Sigmoid colon (tissue), 7 donors: ENCODE measurements at places on chromosomes 2 and 18. TPM values are rescaled to one million over a fixed set of nuclear protein-coding genes. Genes with fewer than 3 reads are reported as not detected.

The DSG1 gene
- not detected for polyA plus RNA-seq

The ASPRV1 gene
- 1.2 TPM for polyA plus RNA-seq

DNA sequence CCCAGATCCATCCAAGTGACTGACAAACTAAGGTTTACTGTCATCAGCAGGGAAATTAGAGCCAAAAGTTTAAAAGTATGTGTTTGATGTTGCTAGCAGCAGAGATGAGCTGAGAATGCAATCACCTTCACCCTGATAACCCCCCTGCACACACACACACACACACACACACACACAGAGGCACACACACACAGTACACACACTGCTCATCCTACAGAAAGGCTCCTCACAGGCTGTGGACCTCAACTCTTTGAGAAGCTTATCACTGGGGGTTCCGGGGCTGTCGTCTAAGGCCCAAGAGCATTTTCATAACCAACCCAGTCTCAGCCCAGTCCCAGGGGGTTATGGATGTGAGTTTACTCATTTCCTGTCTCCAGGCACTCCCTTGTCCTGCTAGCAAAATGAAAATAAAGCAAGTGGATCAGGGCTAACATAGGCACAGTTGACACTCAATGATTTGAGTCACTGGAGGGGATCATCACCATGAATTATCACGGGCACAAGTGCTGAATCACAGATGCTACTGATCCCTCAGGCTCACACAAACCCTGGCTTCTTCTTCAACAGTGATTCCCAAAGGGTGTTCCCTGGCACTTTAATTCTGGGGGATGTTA lies 76.6 kb downstream of the ALK start:
- no peak for DNase-seq
- no peaks in the 10 kb centered on the region for H3K4me1 ChIP-seq
- H3K36me3 ChIP-seq, result no peaks in the 10 kb centered on the region
- no peak overlapping the region for H3K27ac ChIP-seq

DNA sequence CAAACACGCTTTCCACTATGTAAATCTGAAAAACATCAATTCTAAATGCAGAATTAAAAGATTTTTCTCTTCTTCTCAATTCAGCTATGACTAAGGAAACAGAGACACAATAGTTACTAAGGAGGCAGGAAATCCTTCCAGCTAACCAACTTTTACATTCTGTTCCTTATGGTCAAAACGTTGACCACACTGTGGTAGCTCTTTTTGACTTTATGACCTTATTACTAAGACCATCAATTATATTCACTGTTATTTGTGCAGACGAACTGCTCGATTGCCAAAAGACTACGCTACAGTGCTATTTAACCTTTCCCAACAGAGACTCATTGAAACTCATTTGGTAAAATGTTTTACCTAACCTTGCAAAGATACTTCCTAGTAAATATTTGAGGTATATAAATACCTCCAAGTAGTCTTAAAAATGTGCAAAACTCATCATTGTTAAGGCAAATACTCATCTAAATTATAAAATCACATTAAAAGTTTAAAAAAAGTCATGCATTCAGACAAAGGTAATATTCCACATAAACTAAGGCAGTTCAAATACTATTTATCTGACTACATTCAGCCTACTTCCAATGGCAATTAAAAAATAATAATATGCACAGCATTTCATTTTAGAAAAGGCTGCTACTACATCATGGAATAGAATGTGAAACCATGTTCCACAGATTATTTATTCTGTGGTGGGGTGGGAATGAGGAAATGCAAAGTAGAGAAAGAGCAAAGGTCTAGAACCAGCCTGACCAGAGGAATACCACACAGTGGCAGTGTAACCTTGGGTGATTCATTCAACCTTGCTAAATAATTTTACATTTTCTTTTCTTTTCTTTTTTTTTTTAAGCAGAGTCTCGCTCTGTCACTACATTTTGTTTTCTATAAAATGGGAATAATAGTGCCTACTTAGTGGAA lies 139.9 kb downstream of the THADA start:
- no peaks in the 10 kb centered on the region for H3K36me3 ChIP-seq
- H3K4me3 ChIP-seq, result no peak overlapping the region
- peaks cover 37% of the 10 kb centered on the region for H3K4me1 ChIP-seq
- DNase-seq, result no peak
- H3K27ac ChIP-seq, result no peak overlapping the region

DNA sequence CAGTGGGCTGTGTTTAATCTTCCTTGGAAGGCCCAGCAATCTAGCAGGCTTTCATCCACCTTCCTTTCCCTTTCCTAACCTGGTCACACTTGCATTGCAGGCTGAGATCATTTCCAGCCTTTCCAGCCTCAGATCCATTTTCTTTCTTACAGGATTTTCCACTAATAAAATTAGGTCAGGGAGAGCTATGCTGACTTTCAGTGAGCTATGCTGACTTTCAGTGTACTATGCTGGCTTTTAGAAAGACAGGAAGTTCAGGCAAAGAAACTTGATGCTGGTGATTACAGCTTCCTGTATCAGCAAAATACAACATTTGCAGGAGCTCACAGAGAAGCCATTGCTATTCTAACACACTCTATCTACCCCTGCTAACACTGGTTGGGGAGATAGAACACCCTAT lies 735.0 kb downstream of the CCDC85A start:
- no peaks in the 10 kb centered on the region for H3K36me3 ChIP-seq
- no peaks in the 10 kb centered on the region for H3K4me1 ChIP-seq
- H3K27ac ChIP-seq, result no peak overlapping the region
- no peak for DNase-seq
- H3K27me3 ChIP-seq, result no peaks in the 10 kb centered on the region

DNA sequence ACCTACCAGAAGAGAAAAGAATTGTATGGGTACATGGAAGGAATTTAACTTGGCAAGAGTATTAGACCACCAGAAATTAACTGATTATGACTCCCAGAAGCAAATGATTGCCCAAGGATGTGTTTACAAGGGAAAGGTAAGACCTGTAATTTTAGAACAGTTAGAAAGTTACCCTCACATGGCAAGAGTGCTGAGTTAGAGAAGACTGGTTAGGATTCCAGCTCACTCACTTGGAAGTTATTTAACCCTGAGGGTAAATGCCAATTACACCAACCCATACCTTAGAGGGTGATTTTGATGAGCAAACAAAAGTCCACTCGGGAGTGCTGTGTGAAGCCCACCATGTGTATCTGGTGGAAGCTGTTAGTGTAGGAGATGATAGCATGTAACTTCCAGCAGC lies 170.2 kb downstream of the TPGS2 start:
- H3K4me1 ChIP-seq, result no peaks in the 10 kb centered on the region
- no peaks in the 10 kb centered on the region for H3K27me3 ChIP-seq
- H3K4me3 ChIP-seq, result no peak overlapping the region
- H3K36me3 ChIP-seq, result no peaks in the 10 kb centered on the region
- H3K27ac ChIP-seq, result no peak overlapping the region

DNA sequence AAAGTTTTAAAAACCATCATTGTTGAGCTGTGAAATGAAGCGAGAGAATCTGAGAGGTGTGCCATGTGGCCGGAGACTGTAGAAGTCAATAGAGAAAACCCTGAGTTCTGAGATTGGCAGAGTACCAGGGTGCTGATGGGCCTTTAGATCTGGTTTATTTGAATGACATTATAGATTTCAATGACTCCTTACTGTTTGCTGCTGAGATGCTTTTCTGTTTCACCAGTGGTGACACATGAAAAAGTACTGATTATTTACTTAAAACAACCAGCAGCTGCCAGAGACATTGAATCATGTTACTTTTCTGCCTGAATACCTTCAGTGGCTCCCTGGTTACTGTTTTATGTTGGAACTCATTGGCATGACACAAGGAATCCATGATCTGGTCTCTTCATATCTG lies 602.7 kb upstream of the ZNF804A start:
- H3K36me3 ChIP-seq, result no peaks in the 10 kb centered on the region
- DNase-seq, result no peak
- no peak overlapping the region for H3K4me3 ChIP-seq
- no peak overlapping the region for H3K27ac ChIP-seq
- H3K4me1 ChIP-seq, result peaks cover 20% of the 10 kb centered on the region

GRCh38 chr18:80067321-80067720 lies 33.1 kb downstream of the RBFA start:
- H3K36me3 ChIP-seq, result no peaks in the 10 kb centered on the region
- H3K4me3 ChIP-seq, result no peak overlapping the region
- H3K4me1 ChIP-seq, result no peaks in the 10 kb centered on the region
- no peak for DNase-seq
- no peak overlapping the region for H3K27ac ChIP-seq
- no peaks in the 10 kb centered on the region for H3K27me3 ChIP-seq

GRCh38 chr2:234025891-234026401 lies 24.6 kb upstream of the SPP2 start:
- peaks cover 15% of the 10 kb centered on the region for H3K27me3 ChIP-seq
- peaks cover 6% of the 10 kb centered on the region for H3K4me1 ChIP-seq
- peak overlapping the region; percentile 42 for H3K4me3 ChIP-seq
- no peak overlapping the region for H3K27ac ChIP-seq
- no peak for DNase-seq
- no peaks in the 10 kb centered on the region for H3K36me3 ChIP-seq

- peaks cover 3% of the 10 kb centered on the region for H3K27me3 ChIP-seq
- H3K4me1 ChIP-seq, result no peaks in the 10 kb centered on the region
- H3K27ac ChIP-seq, result no peak overlapping the region
- DNase-seq, result no peak
- H3K36me3 ChIP-seq, result no peaks in the 10 kb centered on the region
Observed at GRCh38 chr2:63073994-63074393, 23.4 kb downstream of the OTX1 start.

GRCh38 chr2:158191076-158191895 lies 89.6 kb downstream of the UPP2 start:
- H3K4me3 ChIP-seq, result no peak overlapping the region
- no peaks in the 10 kb centered on the region for H3K4me1 ChIP-seq
- H3K36me3 ChIP-seq, result no peaks in the 10 kb centered on the region
- no peak overlapping the region for H3K27ac ChIP-seq

DNA sequence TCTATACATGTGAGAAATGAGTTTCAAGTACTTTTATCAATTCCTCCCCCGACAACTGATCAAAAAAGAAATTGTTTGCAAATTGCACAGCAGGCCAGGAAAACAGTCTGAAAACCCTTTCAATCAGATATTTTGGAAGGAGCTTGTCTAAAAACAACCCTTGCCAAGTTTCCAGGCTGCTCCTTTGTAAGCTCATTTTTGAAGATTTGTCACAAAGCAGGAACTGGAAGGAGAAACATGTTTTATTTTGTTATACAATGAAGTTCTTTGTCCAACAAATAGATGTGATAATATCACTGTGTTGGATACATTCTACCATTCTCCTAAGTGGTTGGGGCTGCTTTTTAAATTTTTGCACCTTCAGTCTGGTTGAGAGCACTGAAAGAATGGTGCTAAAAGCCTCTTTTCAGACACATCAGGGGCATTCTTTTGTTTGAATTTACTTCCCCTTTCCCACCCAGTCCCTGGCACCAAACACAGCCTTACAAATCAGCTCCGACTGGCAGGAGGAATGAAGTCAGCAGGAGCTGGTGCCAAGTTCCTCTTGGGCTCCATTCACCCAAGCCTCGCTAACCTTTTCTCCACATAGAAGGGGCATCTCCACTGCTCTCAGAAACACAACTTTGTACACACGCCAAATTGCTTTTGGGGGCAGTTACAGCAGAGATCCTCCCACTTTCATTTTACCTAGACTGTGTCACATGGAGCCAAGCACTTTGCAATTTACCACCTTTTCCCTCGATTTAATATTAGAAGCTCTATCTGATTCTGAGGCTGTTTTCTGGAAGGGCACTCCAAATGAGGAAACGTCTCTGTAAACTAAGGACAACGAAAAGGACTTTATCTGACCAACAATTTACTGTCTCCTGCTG lies 88.0 kb downstream of the C1D start:
- no peaks in the 10 kb centered on the region for H3K36me3 ChIP-seq
- DNase-seq, result no peak
- H3K27ac ChIP-seq, result no peak overlapping the region

GRCh38 chr2:155424518-155424917 lies 726.0 kb downstream of the KCNJ3 start:
- no peak for DNase-seq
- no peaks in the 10 kb centered on the region for H3K27me3 ChIP-seq
- H3K4me3 ChIP-seq, result no peak overlapping the region
- H3K36me3 ChIP-seq, result no peaks in the 10 kb centered on the region

- DNase-seq, result peak; percentile 91
- no peak overlapping the region for H3K4me3 ChIP-seq
- H3K4me1 ChIP-seq, result peaks cover 17% of the 10 kb centered on the region
Observed at GRCh38 chr2:217785544-217786045, 217.2 kb downstream of the TNS1 start.

GRCh38 chr2:95314598-95314963 lies 17.4 kb downstream of the KCNIP3 start:
- H3K27me3 ChIP-seq, result no peaks in the 10 kb centered on the region
- no peak overlapping the region for H3K27ac ChIP-seq
- no peak overlapping the region for H3K4me3 ChIP-seq
- no peak for DNase-seq
- no peaks in the 10 kb centered on the region for H3K4me1 ChIP-seq

DNA sequence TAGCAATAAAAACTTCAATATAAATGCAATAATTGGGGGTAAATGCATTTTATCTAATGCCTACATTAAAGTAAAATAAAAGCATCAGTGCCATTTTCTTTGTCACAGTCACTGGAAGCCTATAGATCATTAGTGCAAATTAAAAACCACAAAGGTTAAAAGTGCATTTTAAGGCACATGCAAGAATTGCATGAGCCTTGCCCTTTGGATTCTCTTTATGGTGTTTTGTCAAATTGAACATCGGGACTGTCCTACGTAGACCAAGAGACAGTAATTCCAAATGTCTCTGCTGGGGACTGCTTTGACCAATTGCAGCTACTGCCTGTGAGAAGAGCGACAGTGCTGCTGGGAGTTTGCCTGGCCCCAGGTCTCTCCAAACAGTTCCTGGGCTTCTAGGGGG lies 130.3 kb upstream of the SATB2 start:
- no peak overlapping the region for H3K27ac ChIP-seq
- no peaks in the 10 kb centered on the region for H3K36me3 ChIP-seq
- no peak for DNase-seq

DNA sequence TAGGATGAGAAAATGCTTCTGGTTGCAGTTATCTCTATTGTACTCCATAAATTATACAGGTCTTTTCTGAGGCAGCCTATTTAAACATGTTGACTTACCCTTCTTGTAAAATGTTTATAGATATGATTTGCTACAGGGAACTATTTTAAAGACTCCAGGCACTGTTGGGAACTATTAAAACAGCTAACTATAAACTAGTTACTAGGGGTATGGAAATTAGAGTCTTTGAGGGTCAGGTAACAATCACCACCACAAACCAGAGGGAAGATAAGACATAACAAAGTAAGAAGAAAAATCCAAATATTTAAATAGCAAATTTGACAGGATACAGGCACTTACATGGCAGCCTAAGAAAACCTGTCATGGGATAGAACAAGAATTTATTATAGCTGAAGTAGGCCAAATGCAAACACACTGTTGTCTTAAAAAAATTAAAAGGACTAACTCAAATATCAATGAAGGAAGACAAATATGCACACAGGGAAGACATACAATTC lies 251.0 kb upstream of the CWC22 start:
- H3K4me3 ChIP-seq, result no peak overlapping the region
- no peak overlapping the region for H3K27ac ChIP-seq
- H3K4me1 ChIP-seq, result peaks cover 16% of the 10 kb centered on the region
- H3K27me3 ChIP-seq, result no peaks in the 10 kb centered on the region
- H3K36me3 ChIP-seq, result no peaks in the 10 kb centered on the region

GRCh38 chr2:217086038-217086522 lies 226.2 kb upstream of the TNP1 start:
- no peak overlapping the region for H3K4me3 ChIP-seq
- no peak overlapping the region for H3K27ac ChIP-seq
- no peaks in the 10 kb centered on the region for H3K27me3 ChIP-seq
- DNase-seq, result no peak
- no peaks in the 10 kb centered on the region for H3K36me3 ChIP-seq
- peaks cover 15% of the 10 kb centered on the region for H3K4me1 ChIP-seq

GRCh38 chr2:54404270-54404669 lies 51.9 kb upstream of the SPTBN1 start:
- no peak overlapping the region for H3K27ac ChIP-seq
- no peak for DNase-seq
- H3K4me1 ChIP-seq, result no peaks in the 10 kb centered on the region
